Activated effector memory CD4-positive, alpha-beta T cell treated with anti-CD3 and anti-CD28 coated beads, Interleukin-2, amount 50 U/mL, for 16 hours (primary cell): ENCODE measurements at places on chromosomes 5 and 9.

DNA sequence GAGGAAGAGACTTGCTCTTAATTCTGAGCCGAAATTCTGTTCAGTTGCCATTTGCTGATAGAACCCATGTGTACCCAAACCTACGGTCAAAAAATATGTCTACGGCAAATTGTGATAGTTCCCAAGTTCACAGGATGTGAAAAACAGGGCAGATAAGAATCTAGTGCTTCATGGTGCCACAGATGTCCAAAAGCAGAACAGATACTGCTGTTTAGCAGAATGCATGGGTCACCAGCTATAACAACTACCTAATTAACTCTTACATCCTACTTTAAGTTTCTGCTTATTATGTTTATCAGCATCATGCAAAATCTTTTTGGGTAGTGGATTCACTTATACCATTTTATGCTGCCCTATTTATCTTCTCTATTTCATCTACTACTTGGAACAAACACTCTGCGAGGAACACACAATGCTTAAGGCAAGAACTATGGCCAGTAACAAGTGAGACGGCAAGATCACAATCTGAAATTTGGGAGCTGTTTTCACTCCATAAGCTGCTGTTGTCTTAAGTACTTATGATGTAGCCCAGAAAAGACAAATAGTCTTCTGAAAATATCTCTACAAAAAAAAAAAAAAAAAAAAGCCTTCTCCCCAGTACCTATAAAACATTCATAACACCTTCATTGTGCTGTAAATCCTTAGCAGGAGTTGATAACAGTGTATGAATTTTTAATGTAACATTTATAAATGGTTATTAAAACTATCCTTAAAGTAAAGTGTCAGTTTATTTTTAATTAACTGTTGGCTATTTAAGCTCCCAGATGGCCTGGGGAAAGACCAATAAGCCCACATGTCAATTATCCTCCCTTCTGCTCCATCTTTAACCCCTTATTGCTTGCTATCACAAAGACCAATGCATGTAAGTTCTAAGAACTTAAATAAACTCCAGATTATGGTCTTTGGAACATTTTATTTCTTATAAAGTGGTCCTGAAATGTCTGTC is 232.3 kb downstream of the TLR4 start:
- no peak for DNase-seq

DNA sequence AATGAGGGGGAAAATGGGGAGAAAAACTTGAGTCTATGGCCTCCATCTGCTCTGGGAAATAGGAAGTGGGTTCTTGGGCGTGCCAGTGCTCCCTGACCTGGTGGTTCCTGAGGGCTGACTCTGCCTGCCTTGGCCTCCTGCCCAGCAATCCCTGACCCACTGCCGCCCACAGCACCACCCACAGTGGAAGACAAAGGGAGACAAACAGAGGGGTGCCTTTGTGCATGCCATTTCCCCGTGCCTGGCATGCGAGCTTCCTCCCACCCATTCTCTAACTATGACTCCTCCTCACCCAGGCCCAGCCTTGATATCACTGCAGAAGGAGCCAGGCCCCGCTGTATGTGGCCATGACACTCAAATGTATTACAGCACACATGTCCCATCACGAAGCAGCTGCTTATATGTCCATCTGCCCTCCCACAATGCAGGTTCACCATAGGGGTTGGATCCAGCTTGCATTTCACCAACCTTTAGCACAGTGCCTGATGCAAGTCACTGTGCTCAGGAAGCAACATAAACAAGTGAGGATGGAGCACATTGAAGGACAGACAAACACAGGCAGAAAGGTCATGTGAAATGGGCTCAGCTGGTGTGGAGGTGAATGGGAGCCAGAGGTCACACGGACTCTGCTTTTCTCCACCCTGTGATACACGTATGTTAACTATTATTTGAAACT is 84.4 kb downstream of the ADRB2 start:
- no peak for DNase-seq

DNA sequence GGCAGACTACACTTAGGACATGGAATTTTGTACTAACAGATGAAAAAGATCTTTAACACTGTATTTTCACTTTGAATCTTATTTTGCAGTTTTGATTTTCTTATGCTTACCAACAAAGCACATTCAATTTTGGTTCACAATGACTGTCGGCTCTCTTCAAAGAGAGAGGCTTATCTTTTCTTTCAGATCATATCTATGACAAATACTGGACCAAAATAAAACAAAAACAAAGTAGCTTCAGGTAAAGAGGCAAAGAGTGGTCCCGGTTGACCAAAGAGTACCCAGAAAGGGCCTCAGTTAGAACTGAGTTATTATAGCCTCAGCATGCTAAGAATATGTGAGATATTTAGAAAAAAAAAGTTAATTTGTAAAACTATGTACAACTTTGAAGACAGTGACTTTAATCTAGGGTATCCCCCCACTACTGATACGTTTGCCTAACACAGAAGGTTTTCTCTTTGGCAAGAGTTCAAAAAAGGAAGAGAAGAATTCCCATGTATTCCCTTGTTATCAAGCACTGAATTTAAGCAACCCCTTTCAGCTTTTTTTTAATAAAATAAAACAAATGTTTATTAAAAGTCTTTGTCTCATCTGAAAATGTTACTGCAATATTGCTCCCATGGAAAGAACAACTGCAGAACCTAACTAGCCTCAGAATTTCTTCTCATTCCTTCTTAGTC is 50.5 kb downstream of the NR6A1 start:
- DNase-seq = no peak

- no peak for DNase-seq
Observed at GRCh38 chr5:73437777-73438644, 10.6 kb downstream of the FOXD1 start.

- DNase-seq = peak; percentile 99
Observed at GRCh38 chr5:41903892-41904799, at the start of gene RIMOC1. TSS of gene RIMOC1 (plus strand) at chr5:41904344. CDS start at chr5:41904368, 24 bp downstream.

GRCh38 chr5:84228266-84228665 is 156.4 kb downstream of the EDIL3 start:
- no peak for DNase-seq

DNA sequence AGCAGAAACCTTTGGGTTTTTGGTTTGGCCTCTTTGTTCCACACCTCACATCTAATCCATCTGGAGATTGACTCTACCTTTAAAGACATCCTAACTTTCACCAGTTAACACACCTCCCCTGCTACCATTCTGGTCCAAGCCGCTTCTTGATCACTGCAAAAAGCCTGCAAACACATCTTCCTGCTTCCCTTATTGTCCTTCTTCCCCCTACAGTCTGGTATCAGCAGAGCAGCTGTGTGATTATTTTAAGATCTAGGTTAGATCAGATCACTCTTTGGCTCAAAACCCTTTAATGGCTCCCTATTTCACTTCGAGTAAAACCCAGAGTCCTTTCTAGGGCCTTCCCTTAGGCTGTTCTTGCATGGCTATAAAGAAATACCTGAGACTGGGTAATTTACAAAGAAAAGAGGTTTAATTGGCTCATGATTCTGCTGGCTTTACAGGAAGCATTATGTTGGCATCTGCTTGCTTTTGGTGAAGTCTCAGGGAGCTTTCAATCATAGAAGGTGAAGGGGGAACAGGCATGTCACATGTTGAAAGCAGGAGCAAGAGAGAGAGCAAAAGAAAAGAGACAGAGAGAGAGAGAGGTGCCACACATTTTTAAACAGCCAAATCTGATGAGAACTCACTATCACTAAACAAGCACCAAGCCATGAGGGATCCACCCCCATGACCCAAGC is 1.5 kb upstream of the TEX10 start:
- DNase-seq = no peak

DNA sequence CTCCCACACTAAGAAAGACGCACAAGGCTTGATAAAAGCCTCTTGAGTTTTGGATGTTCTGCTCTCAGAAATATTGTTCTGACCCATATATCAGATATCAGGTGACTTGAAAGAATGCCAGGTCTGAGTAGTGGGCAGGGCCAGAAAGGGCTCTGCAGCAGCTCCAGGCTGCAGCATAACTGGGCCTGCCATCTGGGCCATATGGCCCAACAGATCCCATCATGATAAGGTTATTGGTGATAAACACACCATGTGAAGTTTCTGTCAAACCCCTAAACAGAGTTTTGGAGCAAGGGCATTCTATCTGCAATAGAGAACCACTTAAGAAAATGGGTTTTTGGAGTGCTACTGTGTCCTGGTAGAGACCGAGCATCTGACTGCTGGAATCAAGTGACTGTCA is 29.8 kb upstream of the NPM1 start:
- DNase-seq = no peak

DNA sequence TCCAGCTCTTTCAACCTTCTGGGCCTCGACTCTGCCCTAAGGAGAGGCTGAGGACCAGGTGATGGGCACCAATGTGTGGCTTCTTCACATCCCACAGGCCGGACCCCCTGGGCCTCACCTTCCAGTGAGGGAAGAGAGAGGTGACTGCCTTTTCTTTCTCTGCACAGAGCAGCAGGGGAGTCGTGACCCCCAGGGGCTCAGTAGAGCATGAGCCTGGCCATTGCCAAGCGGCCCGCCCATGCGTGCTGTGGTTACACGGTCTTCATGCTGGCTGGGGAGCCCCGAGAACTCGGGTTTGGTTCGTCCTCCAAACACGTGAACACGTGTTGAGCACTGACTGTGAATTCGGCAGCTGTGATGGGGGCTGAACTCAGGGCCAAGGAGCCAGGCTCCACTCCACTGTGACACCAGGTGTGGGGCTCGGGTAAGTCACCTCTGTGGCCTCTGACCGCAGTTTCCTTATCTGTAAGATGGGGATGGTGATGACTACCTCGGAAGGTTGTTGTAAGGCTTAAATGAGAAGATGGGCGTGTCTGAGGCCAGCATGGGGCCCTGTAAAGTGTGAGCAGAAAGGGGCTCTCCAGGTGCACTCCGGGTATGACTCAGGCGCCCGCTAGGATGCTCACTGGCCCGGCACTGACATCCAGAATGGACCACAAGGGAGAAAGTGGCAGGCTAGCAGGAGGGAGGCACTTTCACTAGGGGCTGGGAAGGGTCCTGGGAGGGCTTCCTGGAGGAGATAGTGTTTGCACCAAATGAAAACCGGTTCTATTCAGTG is 13.4 kb upstream of the GRHPR start:
- DNase-seq = peak; percentile 91

DNA sequence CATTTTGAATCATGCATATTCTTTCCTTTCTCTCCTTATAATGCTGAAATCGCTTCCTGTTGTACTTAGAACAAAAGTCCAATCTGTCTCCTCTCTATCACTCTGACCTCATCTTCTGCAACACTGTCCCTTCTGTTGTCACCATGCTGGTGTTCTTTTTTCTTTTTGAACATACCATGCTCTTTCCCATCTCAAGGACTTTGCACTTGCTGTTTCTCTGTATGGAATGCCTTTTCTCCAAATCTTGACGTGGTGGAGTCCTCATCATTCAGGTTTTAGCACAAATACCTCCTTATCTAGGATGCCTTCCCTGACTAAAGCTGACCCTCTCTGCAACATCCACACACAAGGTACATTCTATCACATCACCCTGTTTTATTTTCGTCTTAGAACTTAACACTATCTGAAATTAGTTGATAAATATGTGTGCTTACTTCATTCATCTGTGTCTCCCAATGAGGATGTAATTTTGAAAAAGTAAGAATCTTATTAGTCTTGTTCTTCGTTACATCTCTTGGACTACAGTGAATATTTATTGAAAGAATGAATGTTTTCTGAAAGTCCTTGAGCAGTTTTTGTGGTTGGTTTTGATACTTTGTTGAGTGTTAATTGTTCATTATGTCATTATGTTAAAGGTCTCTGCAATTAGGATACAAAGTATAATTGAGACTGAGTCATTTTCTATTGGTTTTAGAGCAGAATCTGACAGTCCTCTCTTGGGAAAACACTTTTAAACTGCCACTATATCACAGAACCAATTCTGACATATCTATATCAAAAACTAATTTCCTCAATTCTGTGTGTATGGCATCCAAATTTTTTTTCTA is 145.3 kb upstream of the RASA1 start:
- no peak for DNase-seq

GRCh38 chr9:19379283-19379682 is 753 bp downstream of the RPS6 start:
- DNase-seq = no peak

DNA sequence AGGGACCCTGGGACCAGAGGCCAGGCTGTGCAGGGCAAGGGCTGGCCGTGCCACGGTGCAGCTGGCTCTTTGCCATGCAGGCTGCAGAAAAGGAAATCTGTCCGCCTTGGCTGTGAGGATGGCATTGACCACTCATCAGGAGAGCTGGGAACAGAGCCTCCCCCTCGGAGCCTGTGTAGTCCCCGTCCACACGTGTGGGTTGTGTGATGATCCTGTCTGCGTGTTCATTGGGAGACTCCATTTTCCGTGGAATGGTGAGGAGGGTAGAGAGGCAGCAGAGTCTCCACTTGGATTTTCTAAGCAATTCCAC is 47.7 kb downstream of the EHMT1 start:
- DNase-seq = no peak

DNA sequence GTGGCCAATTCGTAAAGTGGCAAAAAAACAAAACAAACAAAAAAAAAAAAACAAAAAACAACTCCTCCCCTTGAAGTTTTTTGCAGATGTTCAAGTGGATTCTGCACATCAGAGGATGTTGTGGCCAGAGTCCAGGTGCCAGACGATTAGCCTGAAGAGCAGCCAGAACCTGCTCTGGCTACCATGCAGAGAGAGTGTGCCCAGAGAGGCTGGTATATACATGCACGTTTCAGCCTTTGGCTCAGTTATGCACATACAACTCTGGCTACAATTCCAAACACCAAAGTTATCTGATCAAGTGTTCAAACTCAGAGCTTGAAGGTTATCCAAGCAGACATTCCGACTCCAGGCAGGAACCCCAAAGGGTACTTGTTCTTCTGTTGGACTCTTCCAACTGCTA is 34.7 kb downstream of the GGTA1 start:
- DNase-seq = no peak

DNA sequence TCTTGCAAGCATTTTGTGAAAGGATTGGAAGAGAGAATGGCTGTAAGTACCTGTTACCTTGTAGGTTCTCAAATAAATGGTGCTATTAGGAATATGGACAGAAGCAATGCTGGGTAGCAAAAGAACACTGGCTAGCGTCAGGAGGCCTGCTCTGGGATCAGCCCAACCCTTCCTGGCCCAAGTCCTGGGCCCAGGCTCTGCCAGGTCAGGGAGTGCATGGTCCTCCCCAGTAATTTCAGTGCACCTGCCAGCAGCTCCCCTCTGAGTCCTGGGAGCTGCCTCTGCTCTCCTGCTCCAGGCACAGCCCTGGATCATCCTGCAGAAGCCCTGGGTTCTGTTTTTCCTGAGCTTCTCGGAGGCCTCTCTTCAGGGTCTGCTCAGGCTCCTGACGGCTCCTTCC is 89.5 kb upstream of the ARAP3 start:
- DNase-seq = no peak

GRCh38 chr5:6059137-6059800 is 319.1 kb downstream of the MED10 start:
- no peak for DNase-seq
